ENCODE measurements at places on chromosomes 4 and X.

DNA sequence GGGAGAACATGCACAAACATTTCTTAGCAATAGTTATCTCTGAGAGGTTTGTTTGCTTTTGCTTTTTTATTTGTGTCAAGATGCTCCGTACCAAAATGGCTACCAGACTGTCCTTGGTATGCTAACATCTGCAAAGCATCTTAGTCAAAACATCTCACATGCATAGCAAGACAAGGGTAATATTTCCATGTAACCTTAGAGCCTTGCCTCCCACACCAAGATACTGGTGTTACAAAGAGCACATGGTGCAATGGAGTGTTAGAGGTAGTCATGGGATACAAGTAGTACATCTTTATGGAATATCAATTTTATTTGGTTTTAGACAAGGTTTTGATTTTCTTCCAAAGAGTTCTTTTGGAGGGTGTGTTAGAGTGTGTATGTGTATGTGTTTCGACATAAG, 109.7 kb downstream of the NR3C2 start:
- DNase-seq, result no peak

DNA sequence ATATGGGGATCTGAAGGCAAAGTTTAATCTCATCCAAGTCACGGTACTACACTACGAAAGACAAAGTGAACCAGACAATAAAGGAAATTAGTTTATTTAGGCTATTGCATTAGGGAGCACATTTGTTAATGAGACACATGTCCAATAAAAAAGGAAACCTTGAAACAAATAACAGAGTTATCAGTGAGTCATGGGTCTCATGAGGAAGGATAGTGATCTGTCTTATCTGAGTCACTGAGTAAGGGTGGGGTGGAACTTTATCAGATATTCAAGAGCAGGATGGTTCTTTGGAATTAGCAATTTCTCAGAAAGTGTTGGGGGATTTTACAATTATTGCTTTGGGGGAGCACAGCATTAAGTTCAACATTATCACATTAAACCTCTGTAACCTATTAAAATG, 188.9 kb upstream of the IL1RAPL1 start:
- no peak for DNase-seq

GRCh38 chrX:96564595-96564994, 120.0 kb upstream of the DIAPH2 start:
- DNase-seq, result no peak

GRCh38 chr4:152508386-152508785, 27.5 kb downstream of the FBXW7 start:
- peak; percentile 30 for DNase-seq

- no peak for DNase-seq
These were observed 17.9 kb upstream of the GASK1B start for GRCh38 chr4:158190718-158191117.

DNA sequence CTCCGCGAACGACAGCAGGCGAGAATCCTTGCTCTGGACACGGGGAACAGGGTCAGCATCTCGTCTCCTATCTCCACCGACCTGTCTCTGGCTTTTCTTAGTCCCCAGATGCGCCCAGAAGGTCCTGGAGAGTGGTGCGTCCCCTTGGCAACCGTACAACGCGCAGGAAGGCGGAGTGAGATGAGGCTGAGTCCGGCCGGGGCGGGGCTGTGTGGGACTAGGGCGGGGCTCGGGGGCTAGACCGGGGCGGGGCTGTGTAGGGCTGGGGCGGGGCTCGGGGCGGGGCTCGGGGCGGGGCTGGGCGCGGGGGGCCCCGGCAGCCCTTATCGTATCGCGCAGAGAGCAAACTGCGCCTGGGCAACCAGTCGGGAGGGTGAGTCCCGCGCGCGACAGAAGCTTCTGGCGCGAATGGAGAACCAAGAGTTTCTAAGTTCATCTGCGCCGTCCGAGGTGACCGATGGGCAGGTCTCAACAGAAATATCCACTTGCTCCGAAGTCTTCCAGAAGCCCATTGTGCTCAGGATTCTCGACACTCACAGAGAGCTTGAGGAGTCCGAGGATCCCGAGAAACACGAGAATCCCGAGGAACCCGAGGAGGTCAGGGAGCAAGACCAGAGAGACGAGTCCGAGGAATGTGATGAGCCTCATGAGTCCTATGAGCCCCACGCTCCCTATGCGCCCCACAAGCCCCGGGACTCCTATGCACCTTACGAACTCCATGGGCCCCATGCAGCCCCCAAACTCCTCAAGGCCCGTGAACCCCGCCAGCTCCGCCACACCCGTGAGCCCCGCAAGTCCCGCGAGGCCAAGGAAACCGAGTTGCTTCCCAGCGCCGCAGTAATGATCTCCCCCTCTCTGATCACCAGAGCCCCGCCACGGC, 24.9 kb downstream of the ARL9 start:
- peak; percentile 84 for DNase-seq

DNA sequence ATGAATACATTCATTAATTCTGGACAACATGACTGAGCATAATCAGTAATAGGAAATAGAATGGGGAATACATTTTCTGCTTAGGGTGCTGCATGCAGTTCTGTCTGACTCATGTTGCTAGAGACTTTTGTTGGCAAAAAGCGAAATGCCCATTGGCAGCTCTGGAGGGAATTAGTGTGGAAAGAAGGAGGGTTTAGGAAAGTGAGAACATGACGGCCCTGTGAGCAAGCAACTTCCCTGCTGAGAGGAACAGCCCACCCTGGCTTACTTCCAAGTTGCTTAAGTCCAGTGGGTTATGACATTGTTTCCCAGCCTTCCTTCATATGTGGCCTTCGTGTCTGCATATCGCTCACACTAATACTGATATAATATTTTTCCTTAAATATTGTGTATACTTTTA, 13.8 kb downstream of the MAD2L1 start:
- DNase-seq, result peak; percentile 92

GRCh38 chr4:114811564-114812301, 213.1 kb downstream of the UGT8 start:
- DNase-seq, result no peak

GRCh38 chrX:121755541-121755940, 708.1 kb downstream of the GLUD2 start:
- DNase-seq, result no peak

GRCh38 chr4:2285613-2286381, 23.9 kb upstream of the MXD4 start:
- DNase-seq, result no peak

DNA sequence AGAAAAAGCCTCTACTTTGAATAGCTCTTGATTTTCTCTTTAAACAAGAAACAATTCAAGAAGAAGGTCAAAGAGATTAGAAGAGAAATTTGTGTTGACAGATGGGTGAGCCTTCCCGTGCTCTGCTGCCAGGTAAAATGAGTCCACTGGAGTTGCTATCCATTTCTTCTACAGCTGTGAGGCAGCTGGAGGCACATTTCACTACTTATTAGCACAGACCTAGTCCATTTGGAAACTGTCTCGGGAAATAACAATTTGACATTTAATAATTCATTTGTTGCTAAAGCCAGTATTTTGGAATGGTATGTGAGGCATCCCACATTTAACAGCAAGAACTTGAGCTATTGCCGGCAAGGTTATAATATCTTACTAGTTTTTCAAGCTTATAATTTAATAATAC, 396.8 kb upstream of the GRIA3 start:
- DNase-seq, result no peak

DNA sequence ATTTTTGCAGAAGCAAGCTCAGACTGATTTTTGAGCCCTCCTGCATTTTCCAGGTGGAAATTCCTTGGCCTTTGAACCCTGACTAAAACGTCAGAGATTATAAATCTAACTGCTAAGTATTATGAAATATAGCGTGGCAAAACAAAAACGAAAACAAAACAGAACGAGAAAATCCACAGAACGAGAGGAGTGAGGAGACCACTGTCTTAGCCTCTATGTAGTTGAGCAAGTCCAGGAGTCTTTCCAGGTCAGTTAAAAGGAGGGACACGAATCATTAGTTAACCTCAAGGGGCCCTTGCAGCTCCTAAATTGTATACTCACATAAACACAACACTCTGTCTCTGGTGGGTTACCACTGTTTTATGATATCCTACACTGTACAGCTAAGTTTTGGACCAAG, 80.2 kb downstream of the SYNPO2 start:
- DNase-seq, result no peak

DNA sequence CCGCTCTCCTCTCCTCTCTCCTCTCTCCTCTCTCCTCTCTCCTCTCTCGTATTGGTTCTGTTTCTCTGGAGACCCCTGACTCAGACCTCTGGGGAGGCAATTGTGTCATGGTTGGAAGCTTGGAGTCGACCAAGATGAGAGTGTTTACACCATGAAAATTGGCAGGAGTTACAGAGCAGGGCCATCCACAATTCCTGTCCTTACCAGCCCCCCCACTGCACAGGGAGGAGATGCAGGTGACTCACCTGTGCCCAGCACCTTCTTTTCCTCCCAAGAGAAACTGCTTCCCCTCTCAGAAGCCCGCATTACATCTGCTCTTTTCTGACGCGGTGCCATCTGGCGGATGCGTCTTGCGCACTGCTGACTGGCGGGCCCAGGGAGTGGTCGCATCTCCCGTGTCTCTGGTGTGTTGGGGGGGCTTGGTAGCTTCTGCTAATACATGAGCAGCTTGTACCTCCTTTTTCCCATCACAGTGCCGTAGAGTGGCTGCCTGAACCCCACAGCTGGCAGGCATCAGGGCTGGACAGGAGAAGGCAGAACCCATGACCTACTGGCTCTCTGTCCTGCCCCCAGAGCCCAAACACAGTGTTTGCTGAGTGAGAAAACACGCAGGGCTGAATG, 31.4 kb upstream of the GPR78 start:
- DNase-seq, result no peak

GRCh38 chr4:52036886-52037530, 1.1 kb downstream of the SGCB start:
- DNase-seq, result no peak

DNA sequence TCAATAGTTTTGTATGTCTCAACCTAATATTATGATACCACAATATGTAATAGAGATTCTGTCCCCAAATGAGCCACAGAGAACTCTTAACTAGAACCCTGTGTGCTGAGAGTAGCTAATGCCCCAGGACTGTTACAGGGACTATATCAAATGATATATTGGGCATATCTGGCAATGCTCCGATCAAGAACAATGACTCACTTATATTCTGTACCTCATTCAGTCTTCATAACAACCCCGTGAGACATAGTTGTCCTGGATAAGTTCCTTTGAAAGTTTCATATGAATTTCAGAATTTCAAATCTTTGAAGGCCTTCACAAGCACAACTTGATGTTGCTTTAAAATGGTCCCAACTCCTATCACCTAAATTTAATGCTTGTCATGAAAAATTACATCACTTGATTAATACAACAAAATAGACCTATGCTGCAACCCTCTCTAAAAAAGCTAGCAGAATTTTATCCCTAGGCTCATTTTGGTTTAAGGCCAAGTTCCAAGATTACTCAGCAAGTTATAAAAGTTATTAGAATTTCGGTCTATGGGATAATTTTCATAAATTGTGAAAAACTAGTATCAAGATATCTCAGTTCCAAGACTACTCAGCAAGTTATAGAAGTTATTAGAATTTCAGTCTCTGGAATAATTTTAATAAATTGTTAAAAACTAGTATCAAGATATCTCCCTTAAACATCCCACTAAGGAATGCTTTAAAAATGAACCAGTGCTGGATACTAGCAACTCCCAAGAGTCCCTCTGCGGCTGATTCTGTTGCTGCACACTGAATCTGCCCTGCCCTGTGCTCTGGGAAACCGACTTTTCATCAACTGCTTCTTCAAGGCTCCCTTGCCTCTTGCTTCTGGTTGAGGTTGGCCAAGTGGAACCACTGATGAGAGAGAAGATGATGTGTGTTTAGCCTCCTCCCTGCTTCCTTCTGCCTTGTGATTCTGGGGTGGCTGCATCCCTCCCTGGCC, 6.0 kb upstream of the ANXA3 start:
- no peak for DNase-seq
